Inflammatory macrophage (primary cell): ENCODE measurements at places on chromosomes 2 and 18.

DNA sequence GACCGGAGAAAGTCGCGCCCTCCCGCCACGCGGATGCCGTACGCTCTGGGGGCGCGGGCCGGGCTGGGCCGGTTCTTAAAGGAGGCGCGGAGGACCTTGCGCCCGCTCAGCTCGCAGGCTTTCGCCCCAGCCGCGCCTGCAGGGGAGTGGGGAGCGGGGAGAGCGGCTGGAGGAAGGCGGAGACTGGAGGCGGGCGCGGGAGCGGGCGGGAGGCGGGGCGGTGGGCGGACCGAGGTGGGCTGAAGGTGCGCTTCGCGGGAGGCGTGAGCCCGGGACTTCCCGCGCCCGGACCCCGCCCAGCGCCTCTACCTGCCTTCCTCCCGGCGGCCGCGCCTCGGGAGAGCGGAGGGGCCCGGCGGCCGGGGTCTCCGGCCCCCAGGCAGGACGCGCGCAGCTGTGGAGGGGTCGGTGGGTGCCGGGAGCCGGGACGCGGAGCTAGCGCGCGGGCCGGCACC, at the start of gene ADRA2B:
ADRA2B (minus strand) TSS at position 148 of the 455 bp plus-strand sequence. CDS start 422 bp downstream, outside the sequence.
- peak; percentile 53 for DNase-seq

DNA sequence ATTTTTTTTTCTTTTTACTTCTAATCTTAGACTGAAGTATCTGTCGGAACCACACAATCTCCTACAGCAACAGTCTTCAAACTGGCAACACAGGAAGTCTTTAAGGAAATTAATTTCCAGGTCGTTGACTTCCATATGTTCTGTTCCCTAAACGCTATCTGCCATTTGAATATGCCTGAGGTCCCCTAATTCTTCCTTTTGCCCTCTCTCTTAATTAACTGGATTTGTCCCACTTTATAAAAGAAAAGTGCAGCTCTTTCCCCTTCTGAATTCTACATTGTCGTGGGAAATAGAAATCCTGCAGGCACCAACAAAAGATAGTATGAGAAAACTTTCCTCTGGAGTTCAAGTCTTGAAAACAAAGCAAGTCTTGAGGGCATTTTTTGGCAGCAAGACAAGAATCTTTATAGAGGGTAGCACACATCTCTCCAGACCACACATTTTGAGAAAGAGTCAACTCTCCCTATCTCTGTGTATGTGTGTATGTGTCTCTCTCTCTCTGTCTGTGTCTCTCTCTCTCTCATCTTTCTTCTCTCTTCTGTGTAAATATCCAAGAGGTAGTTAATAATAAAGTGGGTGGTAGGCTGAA, 879.8 kb downstream of the SOCS6 start:
- no peak for DNase-seq

DNA sequence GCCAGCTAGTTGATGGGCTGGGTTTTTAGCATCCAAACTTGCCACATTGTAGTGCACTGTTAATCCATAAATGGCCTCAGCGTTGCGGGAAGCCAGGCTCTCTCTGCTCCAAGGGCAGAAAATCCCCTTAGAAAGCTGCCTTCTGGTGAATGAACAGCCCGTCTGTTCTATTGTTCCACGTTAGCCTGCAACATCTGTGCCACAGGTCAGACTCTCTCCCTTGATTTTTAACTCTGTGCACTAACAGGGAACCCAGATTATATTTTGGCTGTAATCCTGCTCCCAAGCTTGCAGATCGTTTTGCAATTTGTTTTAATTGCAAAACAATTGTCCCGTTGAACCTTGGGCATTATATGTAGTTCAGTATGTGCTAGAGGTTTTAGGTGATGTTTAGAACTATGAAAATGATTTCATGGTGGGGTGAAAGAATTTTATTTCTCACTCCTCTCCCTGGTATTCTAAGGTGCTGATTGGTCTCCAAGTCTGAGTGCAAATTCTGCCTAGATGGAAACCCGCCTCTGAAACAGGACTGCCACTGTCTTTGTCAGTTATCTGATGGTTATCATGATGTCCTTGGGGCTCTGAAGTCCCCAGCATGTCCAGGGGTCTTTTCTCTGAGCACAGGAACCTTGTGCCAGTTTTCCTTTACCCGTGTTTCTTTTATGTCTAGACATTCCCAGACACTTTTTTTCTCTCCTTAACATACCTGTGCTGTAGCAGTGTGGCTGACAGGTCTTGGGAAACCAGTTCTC, 106.6 kb downstream of the MAP4K4 start:
- DNase-seq, result no peak

DNA sequence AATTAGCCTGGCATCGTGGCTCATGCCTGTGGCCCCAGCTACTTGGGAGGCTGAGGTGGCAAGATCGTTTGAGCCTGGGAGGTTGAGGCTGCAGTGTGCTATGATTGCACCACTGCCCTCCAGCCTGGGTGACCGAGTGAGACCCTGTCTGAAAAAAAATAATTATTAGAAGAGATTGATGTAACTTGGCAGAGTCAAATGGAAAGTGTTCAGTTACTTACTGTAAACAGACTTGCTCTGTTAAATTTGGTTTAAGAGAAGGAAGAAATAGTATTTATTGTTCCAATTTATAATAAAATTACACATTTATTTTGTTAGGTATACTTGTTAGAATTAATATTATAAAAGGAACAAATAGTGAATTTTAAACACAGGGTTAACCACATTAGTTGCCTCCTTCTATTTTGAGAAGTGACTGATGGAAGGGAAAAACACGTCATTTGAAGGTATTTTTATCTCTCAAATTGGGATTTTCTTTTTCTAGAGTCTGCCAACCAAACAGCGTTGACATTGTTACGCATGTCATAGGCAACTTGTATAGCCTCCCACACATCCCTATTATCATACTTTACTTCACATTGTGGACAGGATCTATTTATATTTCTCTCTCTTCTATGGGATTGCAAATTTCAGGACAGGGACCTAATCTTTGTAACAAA, 118.8 kb upstream of the B3GNT2 start:
- no peak for DNase-seq

DNA sequence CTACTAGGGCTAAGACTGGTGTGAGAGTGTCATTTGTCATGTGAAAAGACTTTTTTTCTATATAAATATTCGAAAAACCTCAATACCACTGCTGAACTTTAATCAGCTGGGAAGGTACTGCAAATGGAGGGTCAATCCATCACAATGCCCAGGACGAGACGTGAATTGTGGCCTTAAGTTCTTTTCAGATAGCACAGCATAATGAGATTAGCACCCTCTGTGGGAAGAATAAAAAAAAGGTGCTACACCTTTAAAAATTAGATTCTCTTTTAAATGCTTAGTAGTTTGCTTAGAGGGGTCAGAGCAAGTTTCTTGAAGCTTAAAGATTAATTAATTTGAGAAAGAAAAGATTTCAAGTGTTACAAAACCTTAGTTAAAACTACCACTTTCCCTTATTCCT, 5.6 kb downstream of the LRRTM1 start:
- no peak for DNase-seq

DNA sequence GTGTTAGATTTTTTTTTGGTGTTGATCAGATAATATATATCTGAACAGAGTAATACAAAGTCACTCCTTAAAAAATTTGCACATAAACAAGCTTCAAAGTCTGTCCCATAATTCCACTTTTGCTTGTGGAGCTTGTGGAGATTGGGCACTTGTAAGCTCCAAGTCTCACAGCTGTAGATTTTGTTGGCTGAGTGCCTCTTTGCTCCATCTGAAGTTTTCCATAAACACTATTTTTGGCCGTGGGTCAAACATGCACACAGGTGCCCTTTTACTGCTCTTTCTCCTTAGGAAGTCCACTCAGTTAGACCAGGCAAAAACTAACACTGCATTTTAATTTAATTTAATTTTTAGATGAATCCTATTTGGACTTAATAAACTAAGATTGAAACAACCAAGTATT, 3.6 kb upstream of the KCNJ13 start:
- no peak for DNase-seq

GRCh38 chr2:145287736-145288135, 767.8 kb upstream of the ZEB2 start:
- no peak for DNase-seq

DNA sequence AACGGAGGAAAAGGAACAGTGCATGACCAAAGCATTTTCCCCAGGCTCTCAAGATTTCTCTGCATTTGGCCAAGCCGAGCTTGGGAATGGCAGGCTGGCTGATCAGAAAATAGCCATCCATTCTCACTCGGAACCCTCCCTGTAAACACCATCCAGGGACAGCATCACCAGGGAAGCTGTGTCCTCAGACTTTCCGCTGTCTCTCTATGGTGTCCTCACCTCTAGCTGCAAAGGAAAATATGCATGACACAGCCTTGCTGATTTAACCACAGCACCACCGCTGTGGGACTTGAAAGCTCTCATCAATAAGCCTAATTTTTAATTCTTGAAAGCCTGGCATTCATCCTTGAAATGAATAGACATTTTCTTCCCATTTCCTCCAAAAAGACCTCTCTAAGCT, 311.7 kb downstream of the EIPR1 start:
- no peak for DNase-seq

GRCh38 chr2:10452312-10452711, 4.2 kb upstream of the ODC1 start:
- no peak for DNase-seq

DNA sequence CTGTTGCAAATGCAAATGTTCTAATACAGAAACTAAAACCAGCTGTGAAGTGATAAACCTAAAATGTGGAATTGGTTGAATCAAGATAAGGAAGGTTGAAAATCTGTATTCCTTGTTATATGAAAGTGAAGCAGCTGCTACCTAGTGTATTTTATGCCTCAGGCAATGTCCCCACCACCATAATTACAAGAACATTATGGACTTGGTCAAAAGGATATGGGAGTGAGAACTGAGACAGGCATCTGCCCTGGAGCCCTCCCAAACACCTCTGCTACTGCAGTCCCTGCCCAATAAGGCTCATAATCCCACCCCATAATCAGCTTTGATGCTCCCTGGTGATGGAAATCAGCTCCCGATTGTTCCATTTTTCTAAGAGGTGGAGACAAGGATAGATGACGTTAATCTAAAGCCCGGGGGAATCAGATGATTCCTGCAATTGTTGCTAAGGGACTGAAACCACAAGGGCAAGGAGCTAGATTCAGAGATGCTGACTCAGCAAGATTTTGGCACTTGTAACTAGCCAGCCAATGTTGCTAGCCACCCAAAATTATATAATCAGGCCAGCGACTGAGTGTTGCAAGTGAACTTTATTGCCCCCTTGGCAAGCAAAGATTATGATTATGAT, 69.5 kb downstream of the EVA1A start:
- DNase-seq, result no peak

- DNase-seq, result no peak
Observed at GRCh38 chr2:44564752-44565151, 203.0 kb downstream of the CAMKMT start.

GRCh38 chr2:195368249-195369217, 288.5 kb upstream of the SLC39A10 start:
- DNase-seq, result no peak

DNA sequence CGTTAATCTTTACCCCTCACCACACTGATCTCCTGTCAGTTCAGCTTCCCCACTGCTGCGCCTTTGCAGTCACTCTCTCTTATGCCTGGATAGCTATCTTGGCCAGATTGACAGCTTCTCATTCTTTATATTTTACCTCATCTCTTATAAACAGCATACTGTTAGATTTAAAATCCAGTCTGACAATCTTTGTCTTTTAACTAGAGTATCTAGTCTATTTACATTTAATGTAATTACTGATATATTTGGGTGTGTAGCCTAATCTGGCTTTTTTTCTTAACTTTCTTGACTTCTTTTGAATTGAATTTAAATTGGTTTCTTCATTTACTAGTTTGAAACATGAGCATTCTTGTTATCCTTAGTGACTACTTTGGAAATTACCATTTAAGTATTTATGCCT, 225.1 kb downstream of the PRKCE start:
- no peak for DNase-seq
